ENCODE measurements at places on chromosomes 13 and 19.

- no peak for DNase-seq
These were observed 18.7 kb downstream of the CEBPA start for GRCh38 chr19:33283589-33283988.

DNA sequence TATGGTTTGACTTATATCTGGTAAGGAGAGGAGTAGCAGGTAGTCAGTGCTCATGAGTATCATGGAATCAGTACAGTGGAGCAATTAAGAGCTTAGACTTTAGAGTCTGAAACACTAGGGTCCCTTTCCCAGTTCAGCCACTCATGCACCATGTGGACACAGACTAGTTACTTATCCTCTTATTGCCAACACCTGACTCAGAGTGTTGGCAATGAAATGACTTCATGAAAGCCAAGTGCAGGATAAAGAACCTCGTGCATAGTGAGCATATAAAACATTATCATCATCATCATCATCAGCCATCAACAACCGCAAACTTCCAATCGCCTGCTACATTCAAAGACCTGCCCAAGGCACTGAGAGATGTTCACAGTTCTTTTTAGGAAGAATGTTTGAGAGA is 164.2 kb downstream of the FOXO1 start:
- no peak for DNase-seq

- DNase-seq, result peak; percentile 34
These were observed 37.8 kb downstream of the TNFSF14 start for GRCh38 chr19:6632002-6632621.

GRCh38 chr13:99225078-99225477 is 24.4 kb downstream of the UBAC2 start:
- no peak for DNase-seq

DNA sequence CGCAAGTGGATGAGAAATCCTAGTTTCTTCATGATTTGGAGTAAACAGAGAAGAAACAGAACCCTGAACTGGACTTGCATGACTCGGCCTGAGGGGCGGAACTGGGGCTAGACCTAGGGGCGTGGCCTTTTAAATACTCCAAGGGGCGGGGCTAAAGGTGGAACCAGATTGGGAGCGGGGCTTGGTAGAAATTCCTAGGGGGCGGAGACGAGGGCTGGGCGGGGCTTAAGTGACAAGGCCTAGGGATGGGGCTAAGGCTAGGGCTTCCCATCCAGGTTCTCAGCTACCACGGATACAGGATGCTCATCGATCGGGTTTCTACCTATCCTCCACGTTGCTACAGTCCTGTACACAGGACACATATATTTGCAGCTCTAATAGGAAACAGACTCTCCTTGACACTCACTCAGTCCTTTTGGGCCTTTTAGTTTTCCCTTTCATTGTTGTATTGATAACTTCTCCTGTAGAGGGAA is 372 bp upstream of the ZNF699 start:
- peak; percentile 97 for DNase-seq

DNA sequence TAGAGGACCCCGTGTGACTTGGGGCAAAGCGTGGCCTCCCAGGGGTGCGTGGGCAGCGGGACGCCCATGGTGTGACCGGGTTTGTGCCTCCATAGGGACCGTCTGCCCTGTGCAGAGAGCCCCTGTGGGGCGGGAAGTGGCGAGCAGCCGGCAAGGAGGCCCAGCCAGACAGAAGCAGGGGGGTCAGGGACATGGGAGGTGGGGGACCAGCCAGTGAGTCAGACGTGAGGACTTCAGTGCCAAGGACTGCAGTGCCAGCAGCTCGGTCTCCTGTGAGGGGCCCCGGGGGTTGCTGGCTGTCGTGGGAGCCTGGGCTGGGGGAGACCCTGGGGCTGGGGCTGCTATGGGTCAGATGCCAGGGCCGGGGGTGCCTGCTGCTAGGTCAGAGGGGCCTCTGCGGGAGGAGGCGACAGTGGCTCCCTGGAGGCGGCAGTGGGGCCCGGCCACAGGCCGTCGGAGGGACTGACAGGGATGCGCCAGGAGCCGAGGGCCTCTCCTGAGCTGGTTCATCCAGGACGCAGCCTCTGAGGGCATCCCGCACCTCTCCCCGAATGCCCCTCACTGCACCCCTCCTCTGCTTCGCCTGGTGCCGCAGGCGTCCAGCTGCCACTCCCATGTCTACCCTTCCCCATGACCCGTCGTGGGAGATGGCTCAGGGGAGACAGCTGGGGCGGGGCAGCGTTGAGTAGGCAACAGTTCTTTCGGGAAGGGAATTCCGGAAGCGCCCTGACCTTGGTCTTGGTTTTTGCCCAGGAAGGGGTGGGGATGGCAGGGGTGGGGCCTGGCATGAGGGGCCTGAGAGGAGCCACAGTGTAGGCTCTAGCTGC is 80.0 kb downstream of the KDM4B start:
- no peak for DNase-seq

DNA sequence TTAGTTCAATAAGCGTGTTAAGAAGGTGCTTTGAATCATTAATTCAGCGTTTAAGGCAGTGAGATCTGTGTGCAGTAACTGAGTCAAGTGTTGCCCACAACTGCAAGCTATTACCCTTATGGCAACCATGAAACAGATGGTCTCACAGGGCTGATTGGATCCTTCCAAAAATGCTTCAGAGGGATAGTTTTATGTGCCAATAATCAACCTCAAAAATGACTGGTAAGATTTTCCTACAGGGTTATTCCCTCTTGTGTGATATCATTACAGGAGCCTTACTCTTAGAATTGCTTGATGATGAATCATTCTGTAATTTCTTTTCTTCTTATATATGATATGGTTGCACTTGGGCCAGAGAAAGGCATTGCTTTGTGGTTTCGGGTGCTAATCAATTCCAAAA is 1299.2 kb upstream of the ATXN8OS start:
- no peak for DNase-seq

DNA sequence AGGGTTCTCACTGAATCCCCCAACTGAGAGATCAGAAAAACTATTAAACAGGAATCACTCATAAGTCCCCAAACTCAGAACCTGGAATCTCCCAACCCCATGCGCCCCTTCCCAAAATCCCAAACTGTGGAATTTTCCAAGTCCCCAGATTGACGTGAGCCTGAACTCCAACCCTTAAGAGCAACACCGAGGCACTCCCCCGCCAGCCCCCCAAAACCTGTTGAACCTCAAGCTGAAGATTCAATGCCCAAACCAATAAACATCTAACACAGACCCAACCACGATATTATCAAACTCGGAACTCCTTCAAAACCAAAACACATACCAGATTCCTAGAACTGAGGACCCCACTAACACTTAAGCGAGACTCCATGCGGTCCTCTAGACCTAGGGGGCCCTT is 599 bp downstream of the IZUMO1 start:
- DNase-seq, result no peak

Data from NCI-H1105 treated with DMSO at 0.1 percent for 48 hours (cell line).